ENCODE measurements at places on chromosomes 3 and 15. TPM values are rescaled to one million over a fixed set of nuclear protein-coding genes. Genes with fewer than 3 reads are reported as not detected.

Gene TMEM45A
- total RNA-seq = 26.4 TPM

Gene BNC1
- total RNA-seq = 7.7 TPM

Gene DPPA4
- 0.26 TPM for total RNA-seq

Gene ZNF80
- not detected for total RNA-seq

Gene GNAT1
- not detected for total RNA-seq

Gene C3orf85
- not detected for total RNA-seq

Gene ITIH3
- total RNA-seq = 0.17 TPM

Gene CPB1
- under 0.01 TPM for total RNA-seq

Gene LYZL4
- not detected for total RNA-seq

DNA sequence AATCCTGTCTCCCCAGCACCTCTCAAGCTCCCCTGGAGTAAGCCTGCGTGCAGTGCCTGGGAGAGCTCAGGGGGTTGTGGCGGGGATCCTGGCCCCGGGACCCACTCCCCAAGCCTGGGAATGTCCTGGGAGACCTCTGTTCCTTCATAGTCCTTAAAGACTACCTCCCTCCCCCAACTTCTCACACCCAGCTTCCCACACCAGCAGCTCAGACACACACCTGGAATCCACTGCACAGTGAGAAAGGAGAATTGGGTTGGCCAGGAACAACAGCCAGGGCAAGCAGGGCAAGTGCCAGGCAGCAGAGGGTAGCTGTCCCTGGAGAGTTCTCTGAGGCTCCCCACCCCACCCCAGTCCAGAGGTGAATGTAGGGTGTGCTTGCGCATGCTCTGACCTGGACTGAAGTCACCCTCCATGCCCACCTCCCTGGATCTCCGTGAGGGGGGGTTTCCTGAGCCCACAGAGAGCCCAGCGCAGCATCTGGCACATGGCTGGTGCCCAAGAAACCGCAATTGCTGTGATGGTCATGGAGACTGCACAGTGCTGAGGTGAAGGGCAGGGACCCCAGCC, 22.2 kb downstream of the PSTPIP1 start:
- no peak for DNase-seq

DNA sequence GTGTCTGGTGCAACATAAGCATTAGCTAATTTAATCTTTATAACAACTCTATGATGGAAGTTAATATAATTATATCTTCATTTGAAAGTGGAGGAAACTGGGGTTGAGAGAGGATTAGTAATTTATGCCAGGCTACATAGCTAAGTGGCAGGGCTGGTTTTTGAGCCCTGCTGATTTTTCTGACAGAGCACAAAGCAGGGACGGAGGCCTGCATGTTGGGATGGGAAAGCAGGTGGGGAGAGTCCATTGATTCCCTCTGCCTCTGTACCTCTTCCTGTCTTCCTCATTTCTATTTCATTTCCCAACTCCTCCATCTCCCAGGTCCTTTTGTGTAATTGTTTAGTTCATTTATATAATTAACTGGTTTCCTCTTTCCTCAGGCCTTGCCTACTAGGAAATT, 251.6 kb upstream of the ZPLD1 start:
- no peak for DNase-seq

DNA sequence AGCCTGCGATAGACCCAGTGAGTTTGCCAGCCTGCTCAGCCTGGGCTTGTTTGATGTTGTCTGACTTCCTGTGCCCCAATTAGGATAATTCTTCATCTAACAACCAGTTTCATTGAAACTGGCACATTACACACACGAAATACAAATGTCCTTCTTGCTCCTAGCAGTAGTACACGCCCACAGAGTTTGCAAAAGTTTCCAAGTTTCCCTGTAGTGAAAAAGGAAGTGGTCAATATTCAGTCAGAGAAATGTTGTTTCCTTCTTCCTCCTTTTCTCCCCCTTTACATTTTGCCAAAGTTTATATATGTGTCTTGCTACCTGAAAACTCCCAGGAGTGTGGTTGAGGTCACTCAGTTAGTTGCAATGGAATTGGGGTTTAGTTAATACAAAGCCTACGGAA, 58.4 kb upstream of the LRTM1 start:
- DNase-seq = no peak

- DNase-seq = no peak
Observed at GRCh38 chr3:181555681-181556080, 156.0 kb upstream of the SOX2 start.

- no peak for DNase-seq
Observed at GRCh38 chr3:13706451-13706850, 157.5 kb downstream of the FBLN2 start.

DNA sequence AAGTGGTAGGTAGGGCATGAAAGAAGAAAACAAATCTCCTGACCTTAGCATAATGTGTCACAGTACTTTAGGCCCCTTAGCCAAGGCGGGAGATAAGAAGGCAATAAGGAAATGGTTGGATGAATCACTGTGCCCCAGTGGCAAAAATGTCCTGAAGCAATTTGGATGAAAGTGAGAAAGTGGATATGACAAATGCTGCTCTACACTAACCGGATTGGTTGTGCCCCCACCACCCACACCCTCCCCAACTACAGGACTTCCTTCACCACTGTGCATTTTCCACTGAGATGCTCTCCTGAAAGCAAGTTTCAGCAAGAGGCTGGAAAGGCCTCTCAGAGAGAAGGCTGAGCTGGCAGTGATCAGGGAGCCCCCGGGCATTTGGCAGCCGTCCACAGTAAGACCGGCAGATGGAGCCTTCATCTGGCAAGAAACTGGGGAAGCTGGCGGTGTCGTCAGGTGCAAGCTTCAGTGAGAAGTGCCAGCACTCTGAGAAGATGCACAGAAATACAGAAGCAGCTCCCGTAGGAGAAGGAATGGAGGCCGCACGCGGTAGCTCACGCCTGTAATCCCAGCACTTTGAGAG, 63.8 kb downstream of the ATP1B3 start:
- DNase-seq = peak; percentile 80

DNA sequence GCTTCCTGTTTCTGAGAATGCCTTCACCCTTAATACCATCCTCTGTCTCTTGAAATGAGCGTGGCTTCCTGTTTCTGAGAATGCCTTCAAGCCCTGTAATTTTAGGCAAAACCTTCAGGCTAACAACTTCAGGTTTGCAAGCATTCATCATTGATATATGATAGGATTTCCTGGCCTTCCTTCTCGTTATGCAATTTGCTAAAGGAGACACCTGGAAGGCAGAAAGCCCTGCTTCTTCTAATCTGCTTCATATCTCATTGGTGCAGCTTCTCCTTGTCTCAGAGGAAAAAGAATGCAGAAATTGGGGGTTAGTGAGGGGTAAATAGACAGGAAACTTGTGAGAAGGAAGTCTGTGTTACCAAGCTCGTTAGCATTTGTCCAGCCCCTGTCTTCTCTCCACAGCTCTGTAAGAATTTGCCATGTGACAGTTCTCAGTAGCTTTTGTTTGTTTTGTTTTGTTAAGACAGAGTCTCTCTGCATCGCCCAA, 7.3 kb downstream of the ARL6IP5 start:
- DNase-seq = no peak

DNA sequence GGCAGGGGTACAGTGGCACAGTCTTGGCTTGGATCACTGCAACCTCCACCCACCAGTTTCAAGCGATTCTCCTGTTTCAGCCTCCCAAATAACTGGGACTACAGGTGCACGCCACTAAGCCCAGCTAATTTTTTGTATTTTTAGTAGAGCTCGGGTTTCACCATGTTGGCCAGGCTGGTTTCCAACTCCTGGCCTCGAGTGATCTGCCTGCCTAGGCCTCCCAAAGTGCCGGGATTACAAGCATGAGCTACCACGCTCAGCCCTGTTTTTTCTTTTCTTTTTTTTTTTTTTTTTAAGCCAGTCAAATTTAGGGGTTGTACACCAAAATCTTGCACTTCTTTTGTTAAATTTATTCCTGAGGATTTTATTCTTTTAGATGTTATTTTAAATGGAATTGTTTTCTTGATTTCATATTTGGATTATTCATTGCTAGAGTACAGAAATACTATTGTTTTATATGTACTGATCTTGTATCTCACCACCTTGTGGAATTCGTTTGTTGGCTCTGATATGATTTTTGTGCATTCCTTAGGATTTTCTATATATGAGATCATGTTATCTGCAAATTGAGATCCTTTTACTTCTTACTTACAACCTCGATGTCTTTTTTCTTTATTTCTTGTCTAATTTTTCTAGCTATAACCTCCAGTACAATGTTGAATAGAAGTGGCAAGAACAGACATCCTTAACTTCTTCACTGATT, 65.6 kb downstream of the ZNF609 start:
- DNase-seq = peak; percentile 64

DNA sequence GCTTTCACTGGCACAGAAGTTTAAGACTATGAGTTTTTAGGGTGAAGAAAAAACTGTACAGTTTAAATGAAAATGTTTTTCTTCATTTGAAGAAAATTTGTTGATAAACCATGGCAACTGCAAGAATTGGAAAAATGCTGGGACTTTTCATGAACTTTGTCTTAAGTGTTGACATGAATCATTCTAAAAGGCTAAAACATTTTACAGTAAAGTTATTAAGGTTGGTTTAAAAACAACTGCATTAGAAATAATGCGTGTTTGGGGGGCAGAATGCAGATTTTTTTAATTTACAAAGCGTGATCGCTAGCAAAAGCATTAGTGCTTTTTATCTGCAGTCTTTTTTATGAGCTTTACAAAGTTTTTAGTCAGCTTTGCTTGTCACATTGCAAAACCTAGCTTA, 601.9 kb upstream of the TGFBR2 start:
- DNase-seq = no peak

DNA sequence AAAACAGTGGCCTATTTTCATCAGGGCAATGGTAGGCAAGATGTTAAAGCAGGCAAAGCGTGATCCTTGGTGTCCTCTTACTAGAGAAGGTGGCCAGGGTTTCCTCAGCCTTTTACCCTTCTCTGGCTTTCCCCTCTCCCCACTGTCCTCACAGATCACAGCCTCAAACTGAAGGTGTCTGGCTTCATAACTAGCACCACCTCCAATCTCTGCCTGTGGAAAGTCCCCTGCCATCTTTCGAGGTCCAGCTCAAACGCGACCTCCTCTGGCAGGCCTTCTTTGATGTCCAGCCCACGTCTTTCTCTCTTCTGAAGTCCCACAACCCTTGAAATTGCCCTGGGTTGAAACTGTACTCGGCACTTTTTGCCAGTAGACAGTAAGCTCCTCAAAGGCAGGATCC, 35.9 kb downstream of the CYP19A1 start:
- DNase-seq = no peak

GRCh38 chr3:50830451-50830850, 155.7 kb downstream of the DOCK3 start:
- no peak for DNase-seq

- peak; percentile 12 for DNase-seq
Observed at GRCh38 chr15:78750566-78750965, 60.7 kb downstream of the ADAMTS7 start.

GRCh38 chr15:68051109-68051508, 3.0 kb upstream of the PIAS1 start:
- no peak for DNase-seq

- no peak for DNase-seq
Observed at GRCh38 chr3:117618462-117618861, 908.9 kb downstream of the TUSC7 start.

- DNase-seq = no peak
Observed at GRCh38 chr3:21436835-21437234, 314.2 kb downstream of the ZNF385D start.

DNA sequence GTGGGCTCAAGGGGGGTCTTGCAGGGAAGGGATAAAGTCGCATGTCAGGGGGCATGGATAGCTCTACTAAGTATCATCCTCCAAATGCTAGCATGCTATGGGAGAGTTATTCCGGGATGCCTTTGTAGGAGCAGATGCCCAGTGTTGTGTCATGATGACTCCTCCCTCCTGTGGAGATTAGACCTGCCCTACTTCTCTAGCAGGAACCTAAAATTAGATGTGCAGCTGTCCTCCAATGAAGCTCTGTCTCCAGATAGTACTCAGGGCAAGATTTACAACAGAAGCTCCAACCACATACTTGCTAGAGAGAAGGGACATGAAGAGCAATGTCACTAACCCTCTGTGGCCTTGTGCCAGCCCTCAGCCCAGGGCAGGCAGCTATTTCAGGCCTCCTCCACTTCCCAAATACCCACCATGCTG, 82.5 kb downstream of the AGBL1 start:
- no peak for DNase-seq

DNA sequence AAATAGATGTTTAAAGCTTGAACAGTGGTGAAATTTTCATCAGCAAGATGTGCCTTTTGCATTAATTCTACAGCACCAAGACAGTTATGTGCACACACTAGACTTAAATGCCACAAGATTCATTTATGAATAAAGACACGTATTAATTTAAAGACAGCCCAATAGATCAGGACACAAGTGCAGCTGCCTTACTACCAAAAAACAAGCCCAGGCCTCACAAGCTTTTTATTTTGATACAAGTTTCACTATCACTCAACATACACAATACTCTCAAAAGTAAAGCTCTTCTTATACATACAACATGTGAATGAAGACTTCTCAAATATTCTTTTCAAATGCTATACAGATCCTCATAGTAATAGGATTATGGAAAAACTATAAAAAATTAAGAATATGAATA, 2.4 kb downstream of the ACAP2 start:
- no peak for DNase-seq

GRCh38 chr3:30673425-30674341, 67.3 kb downstream of the TGFBR2 start:
- DNase-seq = no peak

DNA sequence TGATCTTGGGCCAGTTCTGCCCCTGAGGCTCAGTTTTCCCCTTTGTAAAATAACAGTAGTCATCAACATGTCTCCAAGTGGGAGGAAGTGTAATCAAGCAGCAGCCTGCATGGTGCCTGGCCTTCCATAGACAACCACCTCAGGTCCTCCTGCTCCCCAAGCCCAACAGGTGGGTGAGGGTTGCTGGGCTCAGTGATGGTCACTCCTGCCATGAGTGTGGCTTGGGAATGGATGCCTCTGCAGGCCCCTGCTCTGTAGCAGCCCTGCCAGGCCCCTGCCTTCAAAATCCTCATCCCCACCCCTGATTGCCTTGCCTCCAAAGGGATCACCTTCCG, 59.1 kb upstream of the SLC6A1 start:
- DNase-seq = no peak

GRCh38 chr3:16998236-16998923, 113.6 kb downstream of the PLCL2 start:
- DNase-seq = no peak

DNA sequence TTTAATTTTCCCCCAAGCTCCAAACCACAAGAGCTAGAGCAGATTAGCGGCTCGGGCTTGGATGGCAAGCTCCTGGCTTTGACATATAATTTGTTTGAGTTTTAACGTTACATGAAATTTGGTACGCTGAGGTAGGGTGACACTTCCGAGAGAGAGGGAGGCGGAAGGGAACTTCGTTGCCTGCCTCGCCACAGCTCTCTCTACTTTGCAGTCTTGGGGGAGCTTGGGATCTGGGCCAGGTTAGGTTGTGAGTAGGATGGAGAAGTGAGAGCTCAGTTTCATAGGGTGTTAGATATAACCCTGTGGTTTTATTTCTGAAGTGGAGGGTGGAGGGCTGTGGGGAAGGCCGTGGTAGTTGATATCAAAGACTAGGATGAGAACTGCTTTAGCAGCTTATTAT, 39.7 kb downstream of the LRTM1 start:
- no peak for DNase-seq

DNA sequence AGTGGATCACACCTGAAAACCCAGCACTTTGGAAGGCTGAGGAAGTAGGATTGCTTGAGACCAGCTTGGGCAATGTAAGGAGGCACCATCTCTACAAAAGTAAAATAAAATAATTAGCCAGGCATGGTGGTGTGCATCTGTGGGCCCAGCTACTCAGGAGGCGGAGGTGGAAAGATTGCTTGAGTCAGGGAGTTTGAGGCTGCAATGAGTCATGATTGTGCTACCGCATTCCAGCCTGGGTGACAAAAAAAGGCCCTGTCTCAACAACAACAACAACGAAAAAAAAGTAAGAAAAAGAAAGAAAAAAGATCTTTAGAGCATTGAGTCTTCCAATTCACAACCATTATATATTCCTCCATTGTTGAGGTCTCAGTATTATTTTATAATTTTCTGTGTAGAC, 192.4 kb upstream of the DPH6 start:
- peak; percentile 35 for DNase-seq

Measured in fibroblast of lung (primary cell).